ENCODE measurements at places on chromosomes 12 and 14. TPM values are rescaled to one million over a fixed set of nuclear protein-coding genes. Genes with fewer than 3 reads are reported as not detected.

The KRT6C gene
- total RNA-seq: not detected

The PTCSC3 gene
- not detected for total RNA-seq

The CKAP4 gene
- 139 TPM for total RNA-seq

The CSRP2 gene
- total RNA-seq: 4.4 TPM

The GALNT16 gene
- 0.32 TPM for total RNA-seq

The TAS2R42 gene
- not detected for total RNA-seq

The WNT1 gene
- not detected for total RNA-seq

The RNF41 gene
- 81.8 TPM for total RNA-seq

The TUBA1A gene
- 1,359 TPM for total RNA-seq

The FICD gene
- 4.4 TPM for total RNA-seq

The FAM90A1 gene
- total RNA-seq: not detected

The TDRD9 gene
- 1.6 TPM for total RNA-seq

The NXPH4 gene
- 0.79 TPM for total RNA-seq

The KRT76 gene
- not detected for total RNA-seq

The GUCY2C gene
- not detected for total RNA-seq

The CMA1 gene
- not detected for total RNA-seq

The SERPINA3 gene
- 0.32 TPM for total RNA-seq

The TAS2R7 gene
- total RNA-seq: not detected

The RIMBP2 gene
- total RNA-seq: under 0.01 TPM
